ENCODE measurements at places on chromosomes 16 and 17. TPM values are rescaled to one million over a fixed set of nuclear protein-coding genes. Genes with fewer than 3 reads are reported as not detected.

DNA sequence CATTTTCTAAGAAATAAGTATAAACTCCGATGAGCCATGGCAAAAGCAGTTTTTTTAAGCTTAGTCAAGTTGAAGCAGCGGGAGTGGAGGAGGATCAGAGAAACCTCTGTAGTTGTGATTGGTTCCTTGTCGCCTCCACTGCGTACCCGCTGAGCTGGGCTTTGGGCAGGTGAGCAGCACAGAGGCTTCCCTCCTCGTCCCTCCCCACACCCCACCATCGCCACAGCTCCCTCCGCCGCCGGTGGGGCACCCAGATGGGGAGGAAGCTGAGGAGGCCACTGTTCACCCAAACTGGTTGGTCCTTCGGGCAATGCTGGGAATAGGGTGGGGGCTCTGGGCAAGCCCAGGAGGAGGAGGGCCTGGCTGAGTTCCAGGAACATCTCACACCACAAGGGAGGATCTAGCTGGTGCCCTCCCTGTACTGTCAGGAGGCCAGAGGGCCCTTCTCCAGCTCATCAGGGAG, 5.2 kb upstream of the MRPL38 start:
- no peak for DNase-seq

DNA sequence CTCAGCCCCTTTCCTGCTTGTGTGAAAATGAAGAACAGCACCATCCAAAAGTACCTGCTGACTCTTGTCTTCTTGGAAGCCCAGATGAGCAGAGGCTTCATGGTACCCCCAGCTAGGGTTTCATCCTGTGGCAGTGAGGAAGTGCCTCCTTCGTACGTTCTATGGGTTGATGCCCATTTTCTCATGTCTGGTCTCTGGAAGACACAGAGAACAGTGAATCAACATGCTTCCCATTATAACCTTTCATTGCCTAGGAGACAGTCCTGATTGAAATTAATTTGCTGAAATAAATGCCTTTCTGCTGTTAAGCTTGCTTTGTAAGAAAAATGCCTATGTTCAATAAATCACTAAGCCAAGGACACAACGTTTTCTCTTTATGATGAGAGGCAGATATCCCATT, 36.5 kb downstream of the RCVRN start:
- DNase-seq = no peak

- DNase-seq = no peak
Observed at GRCh38 chr16:81536648-81537047, 92.0 kb downstream of the CMIP start.

The NTN1 gene
- total RNA-seq = 22.8 TPM

The CHST5 gene
- total RNA-seq = 0.27 TPM

The LDHD gene
- 12.1 TPM for total RNA-seq

GRCh38 chr17:45980855-45981254, 18.2 kb upstream of the STH start:
- DNase-seq = no peak

The HIC1 gene
- 85.0 TPM for total RNA-seq

DNA sequence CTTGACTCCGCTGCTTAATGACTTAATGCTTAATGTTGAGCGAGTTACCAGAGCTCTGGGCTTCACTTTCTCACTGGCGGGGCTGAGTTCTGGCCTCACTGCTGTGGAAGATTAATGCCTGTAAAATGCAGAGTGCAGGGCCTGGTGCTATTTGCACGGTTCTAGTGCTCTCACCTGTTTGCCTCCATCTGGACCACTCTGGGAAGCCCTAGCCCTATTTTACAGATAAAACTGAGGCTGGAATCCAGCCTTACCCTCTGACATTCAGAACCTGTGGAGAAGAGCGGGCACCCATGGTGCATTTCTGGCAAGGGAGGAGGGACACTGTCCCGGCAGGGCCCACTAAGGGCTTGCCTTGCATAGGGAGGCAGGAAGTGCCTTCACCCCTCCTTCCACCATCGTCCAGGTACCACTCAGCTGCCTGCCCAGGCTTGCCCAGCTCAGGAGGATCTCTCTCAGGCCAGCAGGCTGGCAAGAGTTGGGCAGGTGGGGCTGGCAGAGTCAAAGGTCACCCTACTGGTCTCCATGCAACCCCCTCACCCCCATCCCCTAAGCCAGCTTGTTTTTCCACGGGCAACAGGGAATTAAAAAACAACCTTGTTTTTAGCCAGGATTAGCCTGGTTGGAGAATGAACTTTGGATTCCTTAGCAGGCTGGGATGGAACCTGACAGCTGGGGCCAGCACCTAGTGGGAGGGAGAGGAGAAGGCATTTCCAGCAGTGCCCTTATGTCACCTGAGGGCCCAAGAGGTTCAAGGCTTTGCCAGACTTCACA, 4.1 kb upstream of the UBALD1 start:
- no peak for DNase-seq
